ENCODE measurements at places on chromosomes 1 and 21.

DNA sequence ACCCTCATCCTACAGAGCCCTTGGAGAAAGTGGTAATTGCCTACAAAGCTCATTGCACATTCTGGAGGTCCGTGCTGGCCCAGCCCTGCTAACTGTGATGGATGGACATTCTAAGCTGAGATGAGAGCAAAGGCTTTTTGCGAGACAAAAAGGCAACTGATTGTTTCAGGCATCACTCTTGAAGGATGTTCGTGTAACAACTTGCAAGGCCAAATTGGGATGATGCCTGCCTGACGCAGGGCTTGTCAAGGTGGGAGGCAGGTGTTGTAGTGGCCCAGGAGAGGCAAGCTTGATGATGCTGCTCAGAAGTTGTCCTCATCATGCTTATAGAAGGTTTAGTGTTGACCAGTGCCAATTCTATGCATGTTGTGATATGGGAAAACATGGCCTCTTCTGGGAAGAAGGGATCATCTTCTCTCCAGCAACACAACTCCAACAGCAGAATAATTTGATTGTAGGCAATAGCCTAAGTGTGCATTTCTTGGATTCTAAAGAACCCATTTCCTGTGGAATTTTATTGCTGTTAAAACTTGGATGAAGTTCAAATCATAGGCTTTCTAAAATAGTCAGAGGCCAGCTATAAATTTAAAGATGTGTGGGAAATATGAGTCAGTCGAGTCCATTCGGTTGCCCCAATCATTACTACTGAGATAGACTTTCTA lies 102.5 kb upstream of the COA6 start:
- no peak for DNase-seq

GRCh38 chr1:243963571-243963970 lies 87.5 kb upstream of the ZBTB18 start:
- DNase-seq: no peak

GRCh38 chr1:219342836-219343235 lies 169.2 kb downstream of the LYPLAL1 start:
- no peak for DNase-seq

DNA sequence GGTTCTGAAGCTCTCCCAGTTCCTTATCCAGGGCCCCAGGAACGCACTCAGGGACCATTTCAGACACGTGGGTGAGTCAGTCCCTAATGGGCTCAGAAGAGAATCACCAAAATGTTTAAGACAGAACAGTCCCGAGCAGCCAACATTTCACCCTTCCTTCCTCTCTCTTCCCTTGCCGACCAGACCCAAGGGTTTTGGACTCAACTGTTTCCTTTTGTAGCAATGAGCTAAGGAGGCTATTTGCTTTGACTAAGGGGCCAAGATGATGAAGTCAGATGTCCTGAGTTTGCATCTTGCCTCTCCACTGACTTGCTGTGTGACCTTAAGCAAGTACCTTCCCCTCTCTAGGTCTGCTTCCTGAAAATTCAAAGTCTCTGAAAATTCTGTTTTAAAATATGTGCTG lies 472.3 kb upstream of the VAMP3 start:
- no peak for DNase-seq

GRCh38 chr1:46757247-46757955 lies 38.5 kb upstream of the EFCAB14 start:
- DNase-seq: peak; percentile 87
